NCI-H446 treated with DMSO at 0.1 percent for 48 hours (cell line): ENCODE measurements at places on chromosomes 16 and 17.

DNA sequence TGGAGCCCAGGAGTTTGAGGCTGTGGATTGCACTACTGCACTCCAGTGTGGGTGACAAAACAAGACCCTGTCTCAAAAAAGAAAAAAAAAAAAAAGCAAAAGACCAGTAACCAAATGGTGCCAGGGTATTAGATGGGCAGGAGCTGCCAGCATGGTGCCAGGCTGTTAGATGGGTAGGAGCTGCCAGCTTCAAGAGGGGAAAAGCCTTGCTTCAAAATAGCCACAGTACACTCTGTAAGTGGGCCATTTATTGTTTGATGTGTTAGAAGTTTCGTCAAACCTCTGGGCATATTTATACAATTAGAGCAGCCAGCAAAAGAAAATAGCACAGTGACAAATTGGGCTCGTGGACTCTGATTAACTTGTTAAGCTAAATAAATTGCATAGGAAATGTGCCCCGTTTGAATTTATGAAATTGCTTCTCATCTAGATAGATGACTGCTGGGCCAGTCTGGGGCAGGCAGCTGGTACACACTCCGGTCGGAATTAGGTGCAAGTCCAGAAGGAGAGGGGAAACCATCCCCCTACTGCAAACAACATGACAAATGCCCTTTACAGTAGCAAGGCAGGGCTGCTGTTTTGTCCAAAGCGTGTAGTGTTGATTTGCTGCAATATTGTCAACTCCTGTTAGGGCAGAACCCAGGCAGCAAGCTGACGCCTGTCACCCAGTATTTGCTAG, 126.3 kb upstream of the IRX3 start:
- no peak for DNase-seq

GRCh38 chr16:72959301-72959996, 88.5 kb downstream of the ZFHX3 start:
- DNase-seq, result no peak

DNA sequence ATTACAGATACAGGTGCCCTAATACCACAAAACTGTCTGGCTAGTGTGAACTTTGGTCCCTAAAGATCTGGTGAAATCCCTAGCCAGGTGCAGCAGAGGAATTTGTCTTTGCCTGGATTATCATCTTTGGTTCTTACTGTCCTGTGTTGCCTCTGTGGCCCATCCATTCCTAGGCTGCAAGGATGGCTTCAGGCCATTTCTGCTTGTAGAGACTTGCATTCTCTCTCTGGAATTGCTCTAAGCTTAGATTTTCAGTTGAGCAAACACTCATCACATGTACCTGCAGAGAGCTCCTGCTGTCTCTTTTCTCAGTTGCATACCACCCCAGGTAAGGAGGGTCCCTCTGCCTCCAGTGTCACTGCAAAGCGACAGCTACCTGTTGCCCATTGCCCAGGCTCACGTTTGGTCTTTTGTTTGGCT, 114.9 kb downstream of the PRKCA start:
- DNase-seq, result no peak

DNA sequence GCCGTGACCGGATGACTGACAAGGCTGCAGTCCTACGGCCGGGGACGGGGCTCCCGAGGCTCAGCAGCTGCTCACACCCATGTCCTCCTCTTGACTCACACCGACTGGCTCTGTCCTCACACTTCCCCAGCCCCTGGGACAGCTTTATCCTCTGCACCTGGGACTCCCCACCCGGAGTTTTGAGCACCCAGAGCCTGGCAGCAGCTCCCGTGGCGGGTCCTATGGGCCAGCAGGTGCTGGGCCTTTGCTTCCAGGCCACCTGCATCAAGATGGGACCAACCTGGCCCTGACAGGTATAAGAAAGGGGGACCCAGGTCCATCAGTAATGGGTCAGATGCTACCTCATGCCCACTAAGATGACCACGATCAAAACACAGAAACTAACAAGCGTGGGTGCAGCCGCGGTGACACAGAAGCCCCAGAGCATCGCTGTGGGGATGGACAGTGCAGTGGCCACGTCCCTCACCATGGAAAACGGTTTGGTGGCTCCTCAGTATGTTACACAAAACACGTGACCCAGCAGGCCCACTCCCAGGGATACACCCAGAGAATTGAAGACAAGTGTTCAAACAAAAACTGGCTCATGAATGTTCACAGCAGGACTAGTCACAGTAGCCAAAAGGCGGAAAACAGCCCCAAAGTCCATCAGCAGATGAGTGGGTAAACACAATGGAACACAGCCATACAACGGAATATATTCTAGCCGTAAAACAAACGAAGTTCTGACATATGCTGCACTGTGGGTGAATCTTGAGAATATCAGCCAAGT, 3.3 kb upstream of the NOTUM start:
- DNase-seq, result no peak

- DNase-seq, result no peak
These were observed 318.4 kb upstream of the MAF start for GRCh38 chr16:79918916-79919315.

- DNase-seq, result no peak
These were observed 435.0 kb downstream of the MAF start for GRCh38 chr16:79165506-79165905.

- DNase-seq, result no peak
These were observed 32.6 kb downstream of the RAI1 start for GRCh38 chr17:17713839-17714238.

- no peak for DNase-seq
These were observed 26.8 kb downstream of the RNF157 start for GRCh38 chr17:76213491-76213890.

DNA sequence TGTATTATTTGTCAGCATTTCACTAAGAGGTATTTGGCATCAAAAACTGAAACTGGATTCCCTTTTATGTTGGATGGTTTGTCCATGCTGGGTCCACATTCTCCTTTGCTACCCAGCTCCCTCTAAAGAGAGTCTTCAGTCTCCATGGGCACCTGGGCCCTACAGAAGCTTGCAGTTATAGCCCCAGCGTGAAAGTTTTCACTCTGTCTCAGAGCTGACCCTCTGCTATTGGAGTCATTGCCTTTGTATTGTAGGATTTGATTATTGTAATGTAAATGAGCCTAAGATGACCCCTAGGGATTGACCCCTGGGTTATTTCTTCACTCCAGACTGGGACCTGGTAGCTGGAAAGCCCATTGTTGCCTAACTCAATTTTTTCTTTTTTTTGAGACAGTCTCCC, 1026.5 kb upstream of the EEF2KMT start:
- no peak for DNase-seq

- no peak for DNase-seq
These were observed 18.8 kb downstream of the SEZ6 start for GRCh38 chr17:28986714-28987655.

DNA sequence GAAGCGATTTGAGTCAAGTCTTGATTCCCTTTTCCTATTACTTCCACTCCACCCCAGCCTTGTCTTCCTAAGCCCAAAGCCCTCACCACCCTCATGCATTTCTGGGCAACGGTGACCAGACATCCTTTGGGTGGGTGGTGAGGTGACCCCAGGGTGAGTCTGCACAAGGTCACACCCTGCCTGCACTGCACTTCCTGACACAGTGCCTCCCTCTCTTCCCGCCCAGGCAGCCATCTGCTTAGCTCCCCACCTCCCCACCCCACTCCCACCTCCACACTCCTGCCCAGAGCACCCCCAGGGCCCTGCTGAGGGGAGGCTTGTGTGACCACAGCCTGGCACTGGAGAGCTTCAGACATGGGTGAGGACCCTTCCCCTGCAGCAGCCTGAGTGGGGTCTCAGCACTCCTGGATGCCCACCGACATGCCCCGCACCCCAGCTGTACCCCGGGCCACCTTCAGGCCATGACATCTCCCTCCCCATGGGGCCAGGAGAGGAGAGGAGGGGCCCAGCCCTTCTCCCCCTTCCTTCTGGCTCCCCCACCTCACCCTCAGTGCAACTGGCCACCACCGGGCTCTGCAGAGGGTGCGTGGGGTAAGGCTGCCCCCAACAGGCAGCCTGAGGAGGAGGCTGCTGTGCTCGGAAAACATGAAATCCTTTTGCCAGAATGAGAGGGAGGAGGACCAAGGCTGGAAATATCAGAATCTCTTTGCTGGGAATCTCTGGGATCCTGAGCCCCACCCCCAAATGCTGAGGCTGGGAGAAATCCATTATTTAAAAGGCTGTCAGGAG, 68.6 kb downstream of the CCT6B start:
- DNase-seq, result no peak

DNA sequence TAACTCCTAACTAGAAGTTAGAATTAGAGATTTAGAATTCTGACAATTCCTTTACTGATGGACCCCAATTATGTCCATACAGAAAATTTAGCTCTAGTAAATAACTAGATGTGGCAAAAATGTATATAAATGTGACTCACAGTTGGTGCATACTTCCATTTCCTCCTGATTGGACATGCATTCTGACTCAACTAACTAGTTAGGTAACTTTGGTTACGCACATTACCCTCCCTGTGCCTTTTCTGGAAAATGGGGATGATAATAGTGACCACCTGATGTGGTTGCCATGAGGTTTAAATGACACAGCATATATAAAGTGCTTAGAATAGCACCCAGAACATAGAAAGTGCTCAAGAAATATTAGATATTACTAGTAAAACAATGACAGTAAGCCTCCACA, 550.0 kb upstream of the SALL1 start:
- DNase-seq, result no peak

DNA sequence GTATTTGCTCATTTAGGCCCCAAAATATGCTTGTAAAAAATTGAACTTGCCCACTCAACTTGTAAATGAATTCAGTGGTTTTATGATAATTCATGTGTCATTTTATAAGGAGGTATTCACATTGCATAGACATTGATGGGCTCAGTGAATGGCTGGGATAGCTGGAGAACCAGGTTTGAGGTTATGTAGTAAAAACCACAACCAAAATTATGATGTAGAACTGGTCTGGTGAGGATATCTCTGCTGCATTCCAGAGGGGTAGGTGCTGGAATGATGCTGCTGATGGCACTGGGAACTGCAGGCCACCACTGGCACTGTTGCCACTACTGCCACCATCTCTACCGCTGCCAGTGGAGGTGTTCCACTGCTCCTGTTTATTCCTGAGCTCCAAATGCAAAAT, 21.5 kb upstream of the RABEP1 start:
- no peak for DNase-seq

DNA sequence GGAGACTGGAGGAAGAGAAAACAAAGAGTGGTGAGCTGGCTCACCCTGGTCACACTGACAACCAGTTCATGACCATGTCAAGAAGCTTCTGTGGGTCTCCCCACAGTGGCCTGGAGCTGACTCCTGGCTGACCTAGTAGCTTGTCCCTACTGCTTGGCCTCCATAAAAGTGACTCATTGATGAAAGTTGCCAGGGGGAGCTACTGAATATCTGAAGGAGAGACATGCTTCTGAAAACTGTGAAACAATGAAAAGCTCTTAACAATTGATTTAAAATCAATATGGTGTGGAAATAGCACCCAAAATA, 22.0 kb downstream of the SMPD3 start:
- no peak for DNase-seq

GRCh38 chr16:58836427-58836826, 102.3 kb upstream of the GOT2 start:
- DNase-seq, result no peak

DNA sequence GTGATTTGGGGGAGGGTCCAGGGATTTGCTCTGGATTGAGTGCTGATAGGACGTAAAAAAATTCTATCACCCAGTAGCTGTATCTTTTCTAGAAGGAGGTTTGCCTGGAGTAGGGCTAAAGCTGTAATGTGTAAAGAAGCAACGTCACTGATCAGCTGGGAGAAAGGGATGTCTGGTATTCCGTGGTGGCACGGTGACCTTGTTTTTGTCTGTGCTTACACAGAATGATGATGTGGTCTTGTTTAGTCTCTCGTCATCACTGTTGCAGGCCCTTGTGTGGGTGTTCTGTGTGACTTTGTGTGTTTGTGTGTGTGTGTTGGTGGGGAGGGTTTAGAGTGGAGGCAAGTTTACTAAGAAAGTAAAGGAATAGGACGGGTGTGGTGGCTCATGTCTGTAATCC, 22.5 kb upstream of the ARHGAP17 start:
- DNase-seq, result no peak

DNA sequence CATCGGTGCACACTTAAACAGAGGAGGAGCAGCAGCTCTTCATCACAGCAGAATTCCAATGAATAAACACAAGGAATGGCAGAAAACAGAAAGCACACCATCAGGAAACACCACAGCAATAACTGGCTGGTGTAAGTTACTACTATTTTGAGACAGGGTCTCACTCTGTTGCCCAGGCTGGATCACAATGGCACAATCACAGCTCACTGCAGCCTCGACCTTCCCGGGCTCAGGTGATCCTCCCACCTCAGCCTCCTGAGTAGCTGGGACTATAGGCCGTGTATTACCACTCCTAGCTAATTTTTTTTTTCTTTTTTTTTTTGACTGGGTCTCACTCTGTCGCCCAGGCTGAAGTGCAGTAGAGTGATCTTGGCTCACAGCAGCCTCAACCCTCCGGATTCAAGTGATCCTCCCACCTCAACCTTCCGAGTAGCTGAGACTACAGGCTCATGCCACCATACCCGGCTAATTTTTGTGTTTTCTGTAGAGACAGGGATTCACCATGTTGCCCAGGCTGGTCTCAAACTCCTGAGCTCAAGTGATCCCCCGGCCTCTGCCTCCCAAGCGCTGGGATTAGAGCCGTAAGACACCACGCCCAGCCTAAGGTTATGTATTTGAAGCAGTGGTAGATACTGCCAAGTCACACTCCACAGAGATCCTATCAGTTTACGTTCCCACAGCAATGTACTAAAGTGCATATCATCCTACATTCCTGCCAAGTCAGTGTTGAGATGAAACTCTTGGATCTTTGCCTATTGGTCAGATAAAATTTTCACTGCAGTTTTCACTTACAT, 20.7 kb downstream of the TRAP1 start:
- no peak for DNase-seq

- no peak for DNase-seq
These were observed 44.4 kb upstream of the GPRC5B start for GRCh38 chr16:19929062-19929511.

DNA sequence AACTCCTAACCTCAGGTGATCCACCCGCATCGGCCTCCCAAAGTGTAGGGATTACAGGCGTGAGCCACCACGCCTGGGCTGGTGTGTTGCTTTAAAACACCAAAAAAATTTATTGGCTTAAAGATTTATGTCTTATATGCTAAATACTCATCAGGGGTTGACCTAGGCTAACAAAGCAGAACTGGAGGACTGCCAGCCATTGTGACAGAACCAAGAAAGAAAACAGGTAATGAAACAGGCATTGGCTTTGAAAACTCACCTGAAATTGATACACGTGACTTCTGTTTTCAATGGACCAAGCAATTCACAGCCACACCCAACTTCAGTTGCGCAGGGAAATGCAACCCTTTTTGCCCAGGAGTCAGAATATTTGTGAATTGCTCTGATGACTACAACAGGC, 4.9 kb upstream of the PHAF1 start:
- DNase-seq, result no peak
